ENCODE measurements at places on chromosomes 7 and 10.
A peak's percentile ranks its signal among the peaks of the same experiment; 100 is the strongest.

DNA sequence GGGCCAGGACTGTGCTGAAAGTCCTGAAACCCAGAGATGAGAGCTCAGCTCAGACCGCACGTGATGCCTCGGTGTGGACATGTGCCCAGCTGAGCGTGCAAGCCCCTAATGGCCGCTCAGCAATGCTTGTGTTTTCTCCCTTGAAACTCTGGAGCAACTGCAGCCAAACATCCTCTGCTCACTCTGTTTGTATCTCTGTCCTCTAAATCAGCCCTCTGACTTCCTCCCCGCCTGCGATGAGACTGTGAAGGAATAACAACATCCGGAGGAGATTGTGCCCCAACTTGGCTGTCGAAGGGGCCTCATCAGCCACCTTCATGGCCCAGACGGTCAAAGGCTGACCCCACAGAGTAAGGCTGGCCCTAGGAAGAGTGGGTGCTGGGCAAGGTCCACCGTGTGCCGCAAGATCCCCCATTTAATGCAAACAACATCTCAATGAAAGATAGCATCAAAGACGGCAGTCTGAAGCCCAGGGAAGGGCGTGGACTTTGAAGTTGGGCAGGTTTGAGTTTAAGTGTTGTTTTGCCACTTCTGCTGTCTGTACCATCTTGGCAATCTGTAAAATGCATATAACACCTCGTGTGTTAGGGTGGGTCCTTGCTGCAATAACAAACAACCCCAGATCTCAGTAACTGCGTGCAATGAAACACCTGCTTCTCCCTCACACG, 39.9 kb downstream of the CALML3 start:
- DNase-seq = no peak

DNA sequence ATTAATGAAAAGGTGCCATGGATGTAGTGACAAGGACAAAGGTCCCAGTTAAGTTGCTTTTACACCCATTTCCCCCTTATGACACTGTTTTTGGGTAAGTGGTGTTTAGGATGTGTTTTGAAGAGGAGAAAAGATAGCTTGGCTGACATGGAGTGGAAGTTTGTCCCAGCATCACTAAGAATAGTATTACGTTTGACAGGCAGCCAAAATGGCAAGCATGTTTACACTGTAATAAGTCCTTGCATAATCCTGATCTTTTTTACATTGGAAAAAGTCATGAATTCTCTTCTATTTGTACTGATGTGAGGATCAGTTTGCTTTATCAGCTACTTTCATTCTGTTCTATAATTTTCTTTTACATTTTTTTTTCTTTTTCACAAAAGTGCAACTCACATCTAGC, 137.8 kb downstream of the CHRM2 start:
- no peak for DNase-seq

DNA sequence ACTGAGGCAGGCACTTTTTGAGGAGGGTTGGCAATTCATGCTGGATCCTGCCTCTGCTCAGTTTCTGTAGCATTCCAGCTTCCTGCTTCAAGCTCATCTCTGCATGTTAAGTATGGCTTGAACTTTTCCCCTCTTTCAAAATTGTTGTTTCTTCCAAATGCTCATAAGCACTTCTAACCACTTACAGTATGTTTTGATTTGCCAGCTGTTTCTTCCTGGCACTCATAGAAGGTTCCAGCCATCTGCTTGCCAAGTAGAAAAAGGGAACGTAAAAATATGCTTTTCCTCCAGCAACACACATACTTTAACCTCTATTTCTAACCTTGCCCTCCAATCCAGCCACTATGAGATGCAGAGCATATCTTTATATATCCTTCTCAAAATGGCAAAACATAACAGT, 692.6 kb upstream of the COBL start:
- no peak for DNase-seq

DNA sequence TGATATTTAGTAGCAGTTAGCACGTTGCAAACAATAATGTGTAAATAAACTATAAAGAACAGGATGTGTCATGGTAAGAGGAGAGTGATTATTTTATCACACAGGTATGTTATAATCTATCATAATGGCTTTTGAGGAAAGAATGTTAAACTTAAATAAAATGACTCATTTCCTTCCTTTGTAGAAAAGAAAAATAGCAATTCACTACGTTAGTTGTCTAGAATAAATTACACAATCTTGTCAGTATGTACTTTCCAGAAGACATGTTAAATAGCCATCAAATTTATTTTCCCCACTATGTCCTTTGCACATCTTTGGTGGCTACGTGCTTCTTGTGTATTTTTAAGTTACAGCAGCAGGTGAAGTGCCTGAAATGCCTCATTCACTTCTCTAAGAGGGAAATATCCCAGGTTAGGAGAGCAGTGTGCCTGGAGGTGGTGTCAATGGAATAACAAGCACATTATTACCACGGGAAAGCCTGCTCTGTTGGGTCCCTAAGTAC, 133.8 kb downstream of the SEMA3A start:
- DNase-seq = no peak

- no peak for DNase-seq
Measured at GRCh38 chr10:99693933-99694583, 34.7 kb downstream of the ENTPD7 start.

GRCh38 chr7:10121631-10122030, 852.0 kb upstream of the PHF14 start:
- no peak for DNase-seq

DNA sequence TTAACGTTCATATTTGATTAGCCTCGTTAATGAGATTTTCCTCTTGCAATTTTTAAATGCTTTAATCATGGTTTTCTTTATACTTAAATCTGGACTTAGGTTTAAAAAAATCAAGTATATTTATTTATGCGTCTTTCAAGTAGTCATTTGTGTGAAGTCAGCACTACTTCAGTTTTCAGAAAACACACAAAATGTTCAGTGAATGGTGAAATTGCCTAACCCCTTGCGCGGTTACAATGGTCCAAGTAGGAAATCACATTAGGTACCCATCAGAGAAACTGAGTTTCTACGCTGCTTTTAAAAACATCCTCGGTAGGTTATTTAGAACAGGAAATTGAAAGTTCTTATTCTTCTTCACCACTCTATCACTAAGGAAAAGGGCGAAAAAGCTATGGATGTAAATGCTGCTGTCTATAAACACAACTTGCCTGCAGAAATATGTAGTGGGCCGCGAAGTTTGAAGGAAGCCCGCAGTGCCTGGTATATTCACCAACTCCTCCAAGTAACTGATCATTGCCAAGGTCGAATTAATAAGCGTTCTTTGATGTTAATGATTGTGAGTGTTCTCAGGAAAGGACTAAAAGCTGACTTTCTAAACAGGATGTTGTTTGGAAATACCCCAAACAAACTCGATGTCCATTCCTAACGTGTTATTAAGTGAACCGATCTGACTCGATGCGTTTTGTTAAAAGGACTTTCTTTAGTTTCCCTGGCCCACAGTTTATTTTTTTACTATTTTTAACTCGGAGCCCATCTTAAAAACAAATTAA, 1.0 kb downstream of the SYPL1 start:
- DNase-seq = no peak

DNA sequence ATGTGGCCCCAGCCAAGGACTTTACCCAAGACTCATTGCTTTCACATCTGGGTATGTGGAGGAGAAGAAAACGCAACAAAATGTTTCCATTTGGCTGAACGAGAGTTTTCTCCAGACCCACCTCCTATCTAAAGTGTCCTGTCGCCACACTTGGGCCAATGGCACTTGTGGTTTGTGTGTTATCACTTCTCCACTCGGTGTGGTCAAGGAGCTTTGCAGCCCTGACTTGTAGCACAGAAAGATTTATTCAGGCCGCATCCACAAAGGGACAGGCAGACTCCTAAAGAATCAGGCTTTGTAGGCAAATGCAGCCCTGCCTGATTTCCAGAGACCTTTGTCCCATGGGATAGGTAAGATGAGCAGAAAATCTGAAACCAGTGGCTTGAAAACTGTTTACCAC, 12.8 kb upstream of the LRRC4 start:
- no peak for DNase-seq

GRCh38 chr7:73715648-73716317, 3.7 kb downstream of the STX1A start:
- peak; percentile 49 for DNase-seq

GRCh38 chr7:29853072-29853471, 46.8 kb downstream of the WIPF3 start:
- no peak for DNase-seq

DNA sequence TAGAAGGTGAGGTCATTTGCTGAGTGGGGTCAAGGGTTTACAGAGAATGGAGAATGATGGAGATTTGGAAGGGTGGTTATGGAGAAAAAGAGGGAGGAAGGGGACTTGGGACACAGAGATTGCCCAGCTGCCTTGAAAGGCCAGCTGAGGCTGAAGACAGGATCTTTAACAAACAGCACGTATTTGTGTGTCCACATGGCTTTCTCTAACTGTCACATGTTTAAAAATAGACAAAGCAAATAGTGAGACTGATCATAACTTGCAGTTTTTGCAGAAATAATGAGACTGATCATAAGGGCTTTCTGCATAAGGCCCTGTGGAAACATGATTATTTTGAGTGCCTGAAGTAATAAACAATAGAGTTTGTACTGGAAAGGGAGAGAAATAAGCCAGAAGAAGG, 212.7 kb downstream of the HDAC9 start:
- no peak for DNase-seq

- DNase-seq = no peak
Measured at GRCh38 chr10:96568402-96568801, 18.4 kb downstream of the TM9SF3 start.

- DNase-seq = no peak
Measured at GRCh38 chr7:51140199-51141164, 176.1 kb downstream of the COBL start.

DNA sequence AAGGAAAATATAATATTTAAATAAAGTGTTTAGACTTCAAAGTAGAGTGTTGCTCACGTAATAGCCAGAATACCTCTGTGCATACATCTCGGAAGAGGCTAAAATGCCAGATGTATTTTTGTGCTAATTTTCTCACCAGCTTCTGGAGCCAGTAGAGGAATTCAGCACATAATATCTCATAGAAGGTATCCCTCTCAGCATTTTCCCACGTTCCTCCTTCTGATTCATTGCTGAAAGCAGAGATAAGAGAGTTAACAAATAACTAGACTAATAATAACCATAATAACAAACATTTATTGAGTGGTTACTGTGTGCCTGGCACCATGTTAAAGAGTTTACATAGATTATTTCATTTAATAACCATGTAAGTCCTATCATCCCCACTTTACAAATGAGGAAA, 123.6 kb downstream of the VTI1A start:
- no peak for DNase-seq

DNA sequence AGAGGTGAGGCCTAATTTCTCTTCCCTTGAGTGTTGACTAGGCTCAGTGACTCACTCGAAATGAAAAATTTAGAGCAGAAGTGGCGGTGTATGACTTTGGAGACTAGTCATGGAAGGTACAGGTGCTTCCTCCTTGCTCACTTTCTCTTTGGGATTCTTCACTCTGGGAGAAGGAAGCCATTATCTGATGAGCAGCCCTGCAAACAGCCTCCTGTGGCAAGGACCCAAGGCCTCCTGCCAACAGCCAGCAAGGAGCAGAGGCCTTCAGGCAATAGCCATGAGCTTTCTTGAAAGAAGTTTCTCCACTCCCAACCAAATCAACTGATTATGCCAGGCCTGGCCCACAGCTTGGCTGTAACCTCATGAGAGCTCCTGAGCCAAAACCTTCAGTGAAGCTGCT, 369.6 kb upstream of the VWC2 start:
- no peak for DNase-seq

DNA sequence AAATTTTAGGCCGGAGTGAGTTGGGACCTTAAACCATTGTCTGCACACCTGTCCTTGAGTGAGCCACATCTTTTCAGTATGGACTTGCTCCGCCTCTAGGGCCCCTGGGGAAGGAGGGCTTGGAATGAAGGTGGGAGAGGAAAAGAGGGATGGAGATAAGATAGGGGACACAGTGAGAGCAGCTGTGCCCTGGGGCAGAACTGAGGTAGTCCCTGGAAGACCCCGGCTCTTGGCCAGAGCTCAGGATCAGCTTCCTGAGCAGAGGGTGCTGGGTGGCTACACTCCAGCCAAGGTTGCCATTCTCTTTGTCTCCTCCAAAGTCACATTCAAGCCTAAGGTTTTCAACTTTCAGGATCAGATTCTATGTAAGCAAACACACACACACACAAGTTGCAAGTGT, 82.0 kb downstream of the MKI67 start:
- no peak for DNase-seq

DNA sequence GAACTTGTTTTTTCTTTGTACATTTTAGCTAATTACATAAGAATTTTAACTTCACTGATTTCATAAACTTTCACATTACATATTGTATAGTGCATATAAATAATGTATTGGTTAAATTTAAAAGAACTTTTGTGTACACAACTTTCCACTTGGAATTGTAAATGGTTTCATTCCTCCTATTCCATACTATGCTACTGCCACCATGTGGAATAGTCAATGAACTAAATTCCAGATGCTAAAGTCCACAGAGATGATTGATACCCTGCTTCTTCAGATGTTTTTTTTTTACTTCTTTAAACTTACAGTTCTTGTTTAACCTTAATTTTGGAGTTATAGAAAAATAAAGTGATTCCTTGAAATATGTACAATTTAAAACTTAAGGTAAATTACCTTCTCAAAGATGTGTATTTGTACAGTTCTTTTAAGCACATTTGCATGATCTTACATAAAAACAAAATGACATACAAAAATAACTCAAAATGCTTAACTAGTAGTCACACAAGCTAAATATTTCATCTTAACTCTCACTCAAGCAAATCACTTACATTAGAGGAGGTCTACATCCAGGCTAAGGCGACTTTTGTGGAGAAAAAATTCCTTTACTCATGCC, 247.6 kb upstream of the HGF start:
- no peak for DNase-seq

DNA sequence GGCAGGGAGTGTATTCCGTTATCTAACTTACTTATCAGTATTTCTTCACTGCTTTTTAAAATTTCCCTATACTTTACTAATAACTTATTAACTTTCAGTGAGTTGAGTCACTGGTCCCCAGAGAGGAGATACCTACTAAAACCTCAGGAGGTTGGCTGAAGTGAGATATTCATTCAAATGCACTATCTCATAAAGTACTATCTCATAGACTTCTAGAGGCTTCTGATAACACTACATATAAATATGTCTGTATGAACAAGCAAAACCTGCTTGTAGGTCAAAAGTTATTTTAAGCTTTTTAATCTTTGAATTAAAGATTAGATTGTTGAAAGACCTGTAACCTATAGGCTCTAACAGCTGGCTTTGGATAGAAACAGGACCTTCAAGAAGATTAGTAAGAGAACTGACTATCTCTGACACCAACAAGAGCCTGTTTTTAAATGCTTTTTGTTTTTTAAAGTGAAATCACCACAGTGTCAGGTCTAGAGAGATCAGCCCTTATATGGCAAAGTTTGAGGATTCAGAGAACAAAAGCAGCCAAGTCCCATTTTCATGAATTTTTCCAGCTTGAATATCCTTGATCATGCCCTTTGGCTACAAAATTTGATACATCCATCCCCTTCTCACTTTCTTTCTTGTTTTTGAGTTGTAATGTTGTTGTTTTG, 242.2 kb downstream of the ARL4A start:
- DNase-seq = no peak

GRCh38 chr7:139784648-139785047, 6.8 kb upstream of the HIPK2 start:
- DNase-seq = no peak

DNA sequence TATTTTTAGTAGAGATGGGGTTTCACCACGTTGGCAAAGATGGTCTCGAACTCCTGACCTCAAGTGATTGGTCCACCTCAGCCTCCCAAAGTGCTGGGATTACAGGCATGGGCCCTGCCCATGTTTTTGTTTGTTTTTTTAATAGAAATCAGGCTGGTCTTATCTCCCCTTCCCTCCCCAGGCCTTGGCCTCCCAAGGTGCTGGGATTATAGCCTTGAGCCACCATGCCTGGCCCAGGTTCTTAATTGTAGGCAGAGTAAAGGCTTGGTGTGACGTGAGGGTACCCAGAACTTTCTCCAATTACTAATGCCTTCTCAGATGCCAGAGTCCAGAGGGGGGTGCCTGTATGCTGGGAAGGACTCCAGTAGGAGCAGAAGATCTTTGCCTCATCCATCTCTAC, 5.2 kb upstream of the MKRN1 start:
- no peak for DNase-seq
